ENCODE measurements at places on chromosomes 5 and 9. TPM values are rescaled to one million over a fixed set of nuclear protein-coding genes. Genes with fewer than 3 reads are reported as not detected.
A peak's percentile ranks its signal among the peaks of the same experiment; 100 is the strongest.

- H3K4me3 ChIP-seq = no peak overlapping the region
- H3K4me1 ChIP-seq = peaks cover 2% of the 10 kb centered on the region
- H3K36me3 ChIP-seq = no peaks in the 10 kb centered on the region
- DNase-seq = peak; percentile 5
Measured at GRCh38 chr5:31781772-31782171, 142.8 kb downstream of the PDZD2 start.

DNA sequence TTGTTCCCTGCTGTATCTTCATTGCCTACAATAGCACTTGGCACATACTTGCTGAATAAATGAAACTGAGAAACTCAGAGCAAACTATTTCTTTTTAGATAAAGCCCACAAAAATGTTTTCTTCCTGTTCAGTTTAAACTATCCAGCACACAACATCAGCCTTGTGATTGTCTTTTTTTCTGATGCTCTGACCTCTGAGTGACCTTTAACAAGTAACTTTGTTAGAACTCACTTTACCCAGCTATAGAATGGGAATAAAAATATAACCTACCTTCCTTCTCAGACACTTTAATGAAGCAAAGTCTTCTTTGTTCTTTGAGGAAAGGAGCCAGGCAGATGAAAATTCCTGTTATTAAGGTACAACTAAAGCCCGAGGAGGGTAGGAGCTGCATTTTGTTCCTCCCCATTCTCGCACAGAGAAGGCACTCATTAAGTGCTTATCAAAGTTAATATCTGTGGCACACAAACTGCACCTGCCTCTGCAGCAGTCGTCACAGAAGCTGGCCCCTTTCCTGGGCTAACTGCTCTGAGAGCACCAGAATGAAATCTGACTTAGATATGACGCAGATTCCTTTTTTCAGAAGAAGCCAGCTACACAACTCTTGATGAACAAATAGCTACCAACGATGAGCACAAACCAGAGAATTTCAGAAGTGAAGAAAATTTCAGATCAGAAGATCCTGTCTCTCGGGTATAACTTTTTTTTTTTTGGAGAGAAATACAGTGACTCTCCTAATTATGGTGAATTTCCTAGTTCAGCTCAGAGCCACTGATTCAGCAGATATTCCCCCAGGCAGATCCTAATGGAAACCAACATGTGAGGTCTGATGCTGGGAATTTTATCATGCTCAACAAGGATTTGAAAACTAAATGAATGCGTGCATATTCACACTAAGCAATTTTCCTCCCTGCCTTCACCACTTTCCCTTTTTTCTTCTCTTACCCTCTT, 31.0 kb upstream of the NR3C1 start:
- no peaks in the 10 kb centered on the region for H3K27me3 ChIP-seq
- H3K27ac ChIP-seq = peak overlapping the region; percentile 98
- H3K36me3 ChIP-seq = no peaks in the 10 kb centered on the region
- peaks cover 68% of the 10 kb centered on the region for H3K4me1 ChIP-seq
- peak; percentile 62 for DNase-seq

DNA sequence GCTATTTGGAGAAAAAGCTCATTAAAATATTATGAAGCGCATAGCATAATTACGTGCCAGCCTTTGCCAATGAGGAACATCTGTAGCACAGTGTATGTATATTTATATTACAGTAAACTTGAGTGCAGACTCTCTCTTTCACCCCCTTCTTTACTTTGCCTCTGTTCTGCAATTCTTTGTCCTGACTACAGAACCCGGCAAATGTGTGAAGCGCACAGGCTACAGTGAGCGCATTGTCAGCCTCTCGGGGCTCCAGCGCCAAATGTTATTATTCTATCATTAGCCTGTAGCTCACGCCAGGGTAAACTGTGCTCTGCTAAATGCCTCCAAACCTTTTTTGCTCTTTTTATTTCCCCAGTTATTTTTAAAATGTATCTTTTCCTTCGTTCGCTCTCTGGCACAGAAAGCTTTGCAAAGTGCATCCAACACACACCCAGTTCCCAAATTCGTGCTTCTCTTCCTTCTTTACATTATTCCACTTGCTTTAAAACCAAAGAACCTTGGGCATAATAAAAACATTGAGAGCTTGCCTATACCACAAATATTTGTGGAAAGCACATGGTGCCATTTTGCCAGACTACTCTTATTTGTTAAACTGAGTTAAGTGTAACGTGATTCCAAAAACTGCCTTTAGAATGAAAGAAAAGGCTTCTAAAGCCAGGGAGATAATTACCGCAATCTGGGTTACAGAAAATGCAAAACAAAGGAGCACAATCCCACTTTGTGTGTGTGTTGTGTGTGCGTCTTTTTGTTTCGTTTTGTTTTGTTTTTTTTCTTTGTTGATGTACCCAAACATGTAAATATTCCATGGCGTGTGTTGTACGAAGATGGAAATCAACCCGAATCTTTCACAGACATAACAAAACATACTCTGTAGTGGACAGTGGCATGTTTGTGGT, 164.1 kb upstream of the MPDZ start:
- H3K27ac ChIP-seq = no peak overlapping the region
- no peaks in the 10 kb centered on the region for H3K27me3 ChIP-seq
- no peaks in the 10 kb centered on the region for H3K4me1 ChIP-seq
- H3K4me3 ChIP-seq = no peak overlapping the region
- no peaks in the 10 kb centered on the region for H3K36me3 ChIP-seq

DNA sequence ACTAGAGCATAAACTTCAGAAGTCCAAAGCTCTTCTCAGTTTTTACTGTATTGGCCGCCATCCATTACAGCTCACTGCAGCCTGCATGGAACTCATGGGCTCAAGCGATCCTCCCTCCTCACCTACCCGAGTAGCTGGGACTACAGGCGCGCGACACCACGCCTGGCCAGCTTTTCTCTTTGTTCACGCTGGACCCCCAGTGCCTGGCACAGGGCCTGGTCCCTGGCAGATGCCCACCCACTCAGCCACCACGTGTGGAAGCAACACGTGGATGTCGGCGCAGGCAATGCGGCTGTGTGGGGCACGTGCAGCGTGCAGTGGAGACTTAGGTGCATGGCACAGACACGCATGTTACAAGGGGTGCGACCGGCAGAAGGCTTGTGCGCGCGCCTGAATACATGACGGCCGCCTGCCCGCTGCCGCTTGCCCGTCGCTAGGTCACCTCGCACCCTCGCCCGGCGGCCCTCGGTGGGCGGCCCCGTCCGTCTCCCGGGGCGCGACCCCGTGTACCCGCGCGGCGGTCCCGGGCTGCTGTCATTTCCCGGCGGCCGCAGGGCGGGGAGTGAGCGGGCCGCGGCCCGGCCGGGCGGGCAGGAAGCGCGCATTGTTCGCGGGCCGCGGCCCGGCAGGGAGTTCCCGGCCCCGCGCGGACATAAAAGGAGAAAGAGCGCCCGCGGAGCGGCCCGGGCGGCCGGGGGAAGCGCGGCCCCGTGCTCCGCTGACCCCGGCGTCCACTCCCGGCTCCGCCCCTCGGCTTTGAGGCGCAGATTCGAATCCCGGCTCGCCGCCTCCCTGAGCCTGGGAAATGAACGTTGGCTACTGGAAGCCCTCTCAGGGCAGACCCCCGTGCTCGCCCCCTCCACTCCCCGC, 24.1 kb upstream of the PTGS1 start:
- peak overlapping the region; percentile 63 for H3K4me3 ChIP-seq
- peaks cover 16% of the 10 kb centered on the region for H3K27me3 ChIP-seq
- DNase-seq = peak; percentile 20
- no peaks in the 10 kb centered on the region for H3K36me3 ChIP-seq
- H3K4me1 ChIP-seq = peaks cover 15% of the 10 kb centered on the region
- H3K27ac ChIP-seq = peak overlapping the region; percentile 28

GRCh38 chr5:129746876-129747275, 1.0 kb upstream of the MINAR2 start:
- H3K27me3 ChIP-seq = no peaks in the 10 kb centered on the region
- H3K27ac ChIP-seq = no peak overlapping the region
- H3K4me1 ChIP-seq = no peaks in the 10 kb centered on the region
- DNase-seq = no peak
- no peaks in the 10 kb centered on the region for H3K36me3 ChIP-seq
- H3K4me3 ChIP-seq = no peak overlapping the region

- peak; percentile 36 for DNase-seq
- H3K36me3 ChIP-seq = no peaks in the 10 kb centered on the region
- H3K27ac ChIP-seq = no peak overlapping the region
- H3K4me3 ChIP-seq = no peak overlapping the region
Measured at GRCh38 chr5:94524841-94525697, 93.3 kb downstream of the KIAA0825 start.

DNA sequence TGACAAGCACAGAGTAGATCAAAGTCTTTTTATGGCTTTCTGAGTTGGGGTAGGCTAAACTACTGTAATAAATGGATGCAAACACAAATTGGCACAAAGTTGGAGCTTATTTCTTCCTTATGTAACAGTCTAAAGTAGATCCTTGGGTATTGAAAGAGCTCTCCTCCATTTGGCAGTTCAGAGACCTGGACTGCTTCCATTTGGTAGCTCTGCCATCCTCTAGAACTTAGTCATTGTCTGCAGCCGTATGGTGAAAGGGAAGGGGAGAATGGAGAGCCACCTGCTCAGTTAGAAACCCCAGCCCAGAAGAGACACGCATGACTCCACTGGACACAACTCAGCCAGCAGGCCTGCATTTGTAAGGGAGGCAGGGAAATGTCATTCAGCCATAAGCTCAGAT, 345.0 kb downstream of the DMAC1 start:
- no peak overlapping the region for H3K27ac ChIP-seq
- H3K36me3 ChIP-seq = no peaks in the 10 kb centered on the region
- H3K4me3 ChIP-seq = no peak overlapping the region
- H3K27me3 ChIP-seq = peaks cover 18% of the 10 kb centered on the region
- no peak for DNase-seq

DNA sequence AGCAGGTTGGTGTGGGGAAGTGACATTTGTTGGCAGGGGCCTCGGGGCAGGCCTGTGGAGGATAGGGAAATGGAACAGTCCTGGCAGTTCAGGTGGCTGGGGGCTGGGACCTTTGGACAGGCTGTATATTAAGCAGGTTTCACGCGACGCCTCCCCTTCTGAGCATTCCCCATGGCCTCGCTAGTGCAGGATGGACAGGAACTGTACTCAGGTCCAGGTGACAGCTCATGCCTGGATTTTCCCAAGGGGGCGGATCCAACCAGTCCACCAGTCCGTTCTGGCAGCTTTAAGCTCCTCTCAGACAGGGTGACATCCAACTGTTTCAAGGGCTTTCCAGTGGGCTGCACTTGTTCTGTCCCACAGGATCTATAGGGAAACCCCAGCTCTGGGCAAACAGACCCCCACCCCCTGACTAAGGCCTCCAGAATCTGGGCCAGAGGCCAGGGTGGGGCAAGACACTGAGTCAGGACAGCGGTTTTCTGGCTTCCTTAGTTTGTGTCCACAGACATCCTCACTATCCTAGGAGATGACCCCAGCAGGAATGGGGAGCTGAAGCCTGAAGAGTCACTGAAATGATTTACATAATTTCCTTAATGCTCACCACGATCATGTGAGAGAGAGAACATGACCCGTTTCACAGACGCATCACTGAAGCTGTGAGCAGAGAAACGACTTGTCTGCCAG, 20.9 kb downstream of the CSF2 start:
- no peak overlapping the region for H3K4me3 ChIP-seq
- peaks cover 61% of the 10 kb centered on the region for H3K4me1 ChIP-seq
- peak; percentile 48 for DNase-seq
- H3K27me3 ChIP-seq = no peaks in the 10 kb centered on the region

The ADAMTSL2 gene
- total RNA-seq = 0.11 TPM

The CNTNAP3B gene
- total RNA-seq = not detected

The RLN2 gene
- total RNA-seq = 5.5 TPM

Data from activated CD8-positive, alpha-beta T cell treated with anti-CD3 and anti-CD28 coated beads for 36 hours (primary cell).